ENCODE measurements at places on chromosomes 2 and 18.

GRCh38 chr2:135743860-135744259, 2.2 kb downstream of the UBXN4 start:
- no peak for DNase-seq

DNA sequence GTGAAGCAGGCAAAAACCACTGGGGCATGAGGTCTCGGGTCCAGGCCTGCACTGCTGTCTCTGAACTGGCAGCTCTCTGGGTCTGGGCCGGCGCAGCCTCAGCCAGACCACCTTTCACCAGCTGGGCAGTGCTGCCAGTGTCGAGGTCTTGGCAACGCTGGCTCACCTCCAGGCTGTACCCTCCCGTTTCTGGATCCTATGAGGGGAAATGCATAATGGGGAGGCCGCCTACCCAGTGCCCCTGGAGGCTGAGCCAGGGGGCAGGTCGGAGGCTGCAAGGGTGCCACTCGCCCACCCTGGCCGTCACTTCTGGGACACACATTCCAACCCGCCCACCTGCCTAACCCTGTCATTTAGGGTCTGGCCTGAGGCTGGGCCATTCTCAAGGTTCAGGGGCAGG, 24.6 kb downstream of the KIF1A start:
- DNase-seq: no peak

- no peak for DNase-seq
These were observed 14.9 kb downstream of the TYW5 start for GRCh38 chr2:199940373-199940772.

- peak; percentile 84 for DNase-seq
These were observed 145.5 kb downstream of the LRATD1 start for GRCh38 chr2:14778015-14778414.

- DNase-seq: no peak
These were observed 938.9 kb downstream of the CPS1 start for GRCh38 chr2:211495339-211495738.

GRCh38 chr18:59866551-59867269, 33.1 kb upstream of the PMAIP1 start:
- no peak for DNase-seq

DNA sequence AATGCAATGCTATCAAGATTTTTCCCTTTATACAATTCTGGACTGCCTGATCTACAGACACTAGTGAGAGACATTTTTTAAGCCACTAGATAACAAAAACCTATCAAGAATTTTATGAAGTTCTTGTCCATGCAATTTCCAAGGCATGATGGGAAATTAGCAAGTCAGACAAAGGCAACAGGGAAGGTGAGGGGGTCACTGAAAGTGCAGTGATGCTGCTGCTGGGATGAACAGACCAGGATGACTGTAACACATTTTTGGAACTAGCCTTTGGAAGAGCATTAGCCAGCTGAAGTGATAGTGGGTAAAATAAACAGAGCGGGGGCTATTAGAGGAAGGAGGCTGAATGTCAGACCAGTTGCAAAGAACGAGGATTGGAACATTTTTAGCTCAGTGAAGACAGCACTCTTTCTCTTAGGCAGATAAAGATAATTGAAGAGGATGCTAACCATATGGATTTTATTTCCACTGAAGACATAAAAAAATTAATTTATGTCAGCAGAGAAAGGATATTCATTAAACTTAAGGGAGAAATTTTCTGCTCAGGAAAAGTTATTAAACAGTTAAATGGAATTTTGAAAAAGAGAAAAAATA, 17.9 kb downstream of the NRXN1 start:
- DNase-seq: peak; percentile 0

GRCh38 chr2:179910735-179911113, 49.3 kb upstream of the ZNF385B start:
- DNase-seq: no peak

DNA sequence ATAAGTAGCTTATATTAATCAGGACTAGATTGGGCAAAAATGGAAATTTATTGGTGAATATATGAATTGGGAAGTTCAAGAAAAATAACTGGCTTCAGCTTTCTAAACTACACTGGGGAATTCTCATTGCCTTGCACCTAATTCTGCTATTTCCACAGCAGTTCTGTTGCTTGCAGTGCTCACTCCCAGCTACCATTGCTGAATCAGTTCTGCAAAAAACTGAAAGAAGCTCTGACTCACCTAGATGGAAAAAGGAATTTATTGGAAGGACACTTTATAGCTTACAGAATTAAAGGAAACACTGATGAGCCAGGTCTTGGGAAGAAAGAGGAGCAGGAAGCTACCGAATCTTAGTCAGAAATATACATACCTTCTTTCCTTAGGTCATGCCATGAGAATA, 60.3 kb upstream of the ACVR1 start:
- peak; percentile 8 for DNase-seq

- no peak for DNase-seq
These were observed 68.1 kb upstream of the FZD7 start for GRCh38 chr2:201965550-201965949.

Data from astrocyte (in vitro differentiated cells and primary cell).